ENCODE measurements at places on chromosomes 13 and 19.

- DNase-seq, result no peak
Observed at GRCh38 chr13:96314974-96315373, 225.1 kb downstream of the HS6ST3 start.

GRCh38 chr19:35327642-35328041 is 1.3 kb upstream of the CD22 start:
- no peak for DNase-seq

DNA sequence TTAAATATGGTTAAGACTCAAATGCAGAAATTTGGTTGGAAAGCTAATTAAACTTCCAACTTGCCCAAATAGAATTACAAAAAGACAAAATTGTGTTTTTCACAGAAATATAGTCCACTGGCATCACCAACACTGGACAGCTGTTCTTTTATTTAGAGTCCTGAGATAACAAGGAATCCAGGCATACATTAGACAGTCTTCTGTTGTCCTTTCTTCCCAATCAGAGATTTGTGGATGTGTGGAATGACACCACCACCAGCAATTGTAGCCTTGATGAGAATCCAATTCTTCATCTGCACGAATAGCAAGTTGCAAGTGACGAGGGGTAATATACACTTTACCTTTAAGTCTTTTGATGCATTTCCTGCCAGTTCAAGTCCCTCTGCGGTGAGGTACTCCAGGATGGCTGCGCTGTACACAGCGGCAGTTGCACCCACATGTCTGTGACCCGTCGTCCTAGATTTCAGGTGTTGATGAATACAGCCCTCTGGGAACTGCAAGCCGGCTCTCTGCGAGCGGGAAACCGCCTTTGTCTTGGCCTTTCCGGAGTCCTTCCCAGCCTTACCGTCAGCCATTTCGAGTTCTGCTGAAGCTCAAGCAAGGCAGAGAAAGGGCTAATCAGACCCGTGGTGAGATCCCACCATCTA is 14.7 kb downstream of the UBAC2 start:
- DNase-seq, result no peak

DNA sequence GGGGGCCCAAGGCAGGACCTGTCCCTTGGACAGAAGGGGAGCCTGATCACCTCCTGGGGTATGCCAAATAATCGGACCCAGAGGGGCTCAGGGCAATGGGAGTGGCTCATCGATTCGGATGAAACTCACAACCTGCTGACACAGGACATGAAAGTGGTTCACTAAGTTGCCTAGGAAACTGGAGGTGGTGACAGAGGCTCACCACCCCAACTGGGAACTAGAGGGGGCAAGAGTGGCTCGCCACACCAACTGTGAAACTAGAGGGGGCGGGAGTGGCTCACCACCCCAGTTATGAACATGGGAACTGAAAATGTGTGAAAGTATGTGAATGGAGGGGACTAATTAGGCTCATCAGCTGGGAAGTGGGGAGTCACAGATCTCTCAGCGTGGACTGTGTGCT is 46.3 kb upstream of the ZNF737 start:
- no peak for DNase-seq

DNA sequence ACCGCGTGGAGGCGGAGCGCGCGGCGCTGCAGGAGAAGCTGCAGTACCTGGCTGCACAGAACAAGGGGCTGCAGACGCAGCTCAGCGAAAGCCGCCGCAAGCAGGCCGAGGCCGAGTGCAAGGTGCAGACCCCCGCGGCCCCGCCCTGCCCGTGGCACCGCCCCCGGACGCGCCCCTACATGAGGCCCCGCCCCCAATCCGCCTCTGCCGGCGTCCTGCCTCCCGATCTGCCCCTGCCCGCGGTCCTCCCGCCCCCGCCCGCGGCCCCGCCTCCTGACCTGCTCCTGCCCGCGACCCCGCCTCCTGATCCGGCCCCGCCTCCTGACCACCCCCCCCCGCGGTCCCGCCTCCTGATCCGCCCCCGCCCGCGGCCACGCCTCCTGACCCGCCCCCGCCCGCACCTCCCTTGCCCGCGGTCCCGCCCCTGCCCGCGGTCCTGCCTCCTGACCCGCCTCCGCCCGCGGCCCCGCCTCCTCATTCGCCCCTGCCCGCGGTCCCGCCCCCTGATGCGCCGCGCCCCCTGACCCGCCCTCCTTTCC is 11.7 kb downstream of the PRR36 start:
- DNase-seq, result no peak

- no peak for DNase-seq
Observed at GRCh38 chr13:88601949-88602348, 930.8 kb downstream of the SLITRK5 start.

GRCh38 chr19:4062419-4063368 is 4.0 kb downstream of the ZBTB7A start:
- no peak for DNase-seq
